ENCODE measurements at places on chromosomes 1 and 21.

DNA sequence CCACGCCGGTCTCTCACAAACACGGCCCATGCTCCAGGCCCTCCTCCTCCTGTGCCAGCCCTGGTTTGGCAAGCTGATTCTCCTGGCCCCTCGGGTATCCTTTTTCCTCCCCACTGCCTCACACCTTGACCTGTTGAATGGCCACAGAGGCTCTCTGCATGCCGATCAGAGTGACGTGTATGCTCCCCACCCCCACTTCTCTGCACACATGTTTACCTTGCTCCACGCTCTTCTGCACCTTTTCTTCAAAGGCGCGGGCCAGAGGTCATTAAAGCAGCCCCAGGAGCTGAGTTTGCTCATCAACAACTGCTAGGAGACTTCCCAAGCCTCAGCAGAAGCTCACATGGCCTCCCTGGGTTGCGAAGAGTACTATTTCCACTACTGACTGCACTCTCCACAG, 139.3 kb upstream of the EDN2 start:
- no peak for DNase-seq

GRCh38 chr1:6271006-6271405, 10.1 kb upstream of the GPR153 start:
- DNase-seq = no peak

GRCh38 chr1:11333631-11334030, 60.6 kb downstream of the UBIAD1 start:
- no peak for DNase-seq

DNA sequence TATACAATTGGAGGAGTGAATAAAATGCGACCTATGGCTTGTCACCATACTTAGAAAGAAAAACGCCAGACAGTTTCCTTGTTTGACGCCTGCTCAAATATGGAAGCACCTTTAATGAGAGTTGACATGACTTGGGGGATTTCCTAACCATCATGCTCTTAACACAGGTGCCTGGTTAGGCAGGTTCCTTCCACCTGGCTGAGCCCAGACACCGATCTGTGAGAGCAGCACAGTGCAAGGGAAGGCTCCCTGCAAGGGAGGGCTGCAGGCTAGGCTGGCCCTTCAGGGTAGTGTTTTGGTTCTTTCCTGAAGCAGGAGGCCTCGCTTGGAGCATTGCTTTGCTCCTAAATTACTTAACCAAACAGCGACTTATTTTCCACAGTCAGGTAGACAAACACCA, 24.6 kb upstream of the KLHDC8A start:
- no peak for DNase-seq

- DNase-seq = no peak
These were observed 149.5 kb downstream of the NOS1AP start for GRCh38 chr1:162218975-162219374.

GRCh38 chr1:3787349-3787715, 9.0 kb downstream of the LRRC47 start:
- DNase-seq = no peak

DNA sequence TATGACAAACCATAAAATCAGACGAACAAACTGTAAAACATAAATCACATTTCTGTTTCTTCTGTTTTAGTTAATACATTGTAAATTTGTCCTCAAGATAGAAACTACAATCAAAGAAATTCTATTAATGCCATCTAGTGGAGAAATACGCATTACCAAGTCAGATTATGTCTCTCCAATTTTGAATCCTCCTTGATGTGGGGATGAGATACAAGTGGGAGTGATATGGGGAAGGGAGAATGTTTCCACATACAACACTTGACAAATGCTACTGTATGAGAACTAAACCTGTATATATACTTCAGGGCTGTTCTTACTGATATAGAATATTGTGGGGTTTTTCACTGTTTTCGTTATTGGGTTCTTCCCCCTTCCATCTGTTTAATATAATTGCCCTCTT, 2.6 kb downstream of the HFM1 start:
- no peak for DNase-seq
